Activated CD4-positive, alpha-beta T cell treated with anti-CD3 and anti-CD28 coated beads, Interleukin-2, Interleukin-6, amounts not matched to agents 100 ng/mL and 50 ng/mL, durations not matched to agents 16 hours and 8 hours (primary cell): ENCODE measurements at places on chromosomes 5 and 9.
A peak's percentile ranks its signal among the peaks of the same experiment; 100 is the strongest.

DNA sequence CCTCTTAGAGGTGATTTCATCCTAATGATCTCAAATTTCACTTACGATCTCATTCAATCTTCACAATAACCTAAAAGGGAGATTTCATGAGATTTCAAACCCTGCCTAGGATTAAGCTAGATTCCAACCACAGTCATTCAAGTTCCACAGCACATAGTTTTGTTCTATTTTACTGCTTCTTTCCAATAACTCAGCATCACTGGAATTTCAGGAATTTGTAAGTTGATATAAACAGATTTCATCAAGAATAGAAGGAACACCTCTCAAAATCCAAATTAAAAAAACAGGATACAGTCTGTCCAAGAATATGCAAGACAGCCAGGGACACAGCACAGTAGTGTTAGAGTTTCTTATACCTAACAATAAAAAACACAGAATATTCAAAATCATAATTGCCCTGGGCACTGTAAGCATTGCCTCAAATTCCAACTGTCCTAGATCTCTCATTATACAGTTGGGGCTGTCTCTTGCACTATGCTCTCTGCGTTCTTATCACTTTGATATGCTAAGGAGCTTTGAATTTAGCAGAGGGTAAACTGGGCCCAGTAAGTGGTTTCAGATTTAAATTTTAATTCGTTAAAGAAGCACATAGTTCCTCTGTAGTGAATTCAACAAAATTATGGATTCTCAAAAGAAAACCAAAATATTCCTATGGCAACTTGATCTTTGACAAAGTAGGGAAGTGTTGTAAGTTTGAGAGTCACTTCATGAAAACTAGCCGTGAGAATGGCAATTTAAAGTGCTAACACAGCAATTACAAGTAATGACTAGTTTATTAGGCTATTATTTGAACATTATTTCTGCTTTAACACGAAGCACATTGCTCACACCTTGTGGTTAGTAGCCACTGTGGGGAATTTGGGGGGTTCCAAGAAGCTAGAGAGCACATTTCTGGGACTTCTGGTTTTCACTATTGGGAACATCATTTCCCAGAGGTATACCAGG is 478.6 kb upstream of the C9orf72 start:
- DNase-seq = no peak

- peak; percentile 1 for DNase-seq
These were observed 275.9 kb downstream of the ACTL7B start for GRCh38 chr9:108579757-108580439.

DNA sequence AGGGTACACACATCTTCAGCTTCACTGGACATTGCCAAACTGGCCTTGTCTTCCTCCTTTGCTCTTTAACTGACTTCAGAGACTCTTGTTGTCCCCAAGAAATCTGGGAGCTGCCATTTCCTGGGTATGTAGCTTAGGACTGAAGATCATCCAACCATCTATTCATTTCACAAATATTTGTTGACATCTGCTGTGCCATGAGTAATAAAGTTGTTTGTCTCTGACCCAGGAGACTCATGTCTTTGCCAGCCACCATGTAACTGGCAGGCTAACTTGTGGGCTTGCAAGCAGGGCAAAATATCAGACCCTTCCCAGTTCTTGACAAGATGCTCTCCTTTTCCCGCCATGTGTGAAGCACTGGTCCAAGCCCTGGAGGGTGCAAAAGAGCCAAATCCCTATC is 17.1 kb upstream of the TOR1B start:
- no peak for DNase-seq

GRCh38 chr9:12631866-12632265 is 61.3 kb upstream of the TYRP1 start:
- no peak for DNase-seq

DNA sequence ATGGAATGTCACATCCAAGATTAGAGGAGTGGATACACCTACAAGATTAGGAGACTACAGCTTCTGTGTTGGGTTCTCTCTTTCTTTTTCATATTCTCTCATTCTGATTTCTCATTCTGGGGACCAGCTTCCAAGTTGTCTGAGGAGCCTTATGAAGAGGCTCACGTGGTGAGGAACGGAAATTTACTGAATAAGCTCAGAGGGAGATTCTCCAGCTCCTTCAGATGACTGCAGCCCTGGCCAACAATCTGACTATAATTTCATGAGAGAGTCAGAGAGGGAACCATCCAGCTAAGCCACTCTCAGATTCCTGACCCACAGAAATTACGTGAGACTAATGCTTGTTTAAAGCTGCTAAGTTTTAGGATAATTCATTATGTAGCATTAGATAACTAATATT is 27.1 kb upstream of the TENT2 start:
- no peak for DNase-seq
